Retinal pigment epithelial cell (primary cell): ENCODE measurements at places on chromosomes 1 and 21.

- DNase-seq: no peak
Measured at GRCh38 chr1:15113146-15113545, 40.4 kb upstream of the TMEM51 start.

GRCh38 chr1:27634177-27634984, 604 bp downstream of the FGR start:
- no peak for DNase-seq

- DNase-seq: no peak
Measured at GRCh38 chr1:151243683-151244216, 10.8 kb upstream of the PSMD4 start.

- no peak for DNase-seq
Measured at GRCh38 chr1:39623053-39623452, 16.4 kb downstream of the HEYL start.

DNA sequence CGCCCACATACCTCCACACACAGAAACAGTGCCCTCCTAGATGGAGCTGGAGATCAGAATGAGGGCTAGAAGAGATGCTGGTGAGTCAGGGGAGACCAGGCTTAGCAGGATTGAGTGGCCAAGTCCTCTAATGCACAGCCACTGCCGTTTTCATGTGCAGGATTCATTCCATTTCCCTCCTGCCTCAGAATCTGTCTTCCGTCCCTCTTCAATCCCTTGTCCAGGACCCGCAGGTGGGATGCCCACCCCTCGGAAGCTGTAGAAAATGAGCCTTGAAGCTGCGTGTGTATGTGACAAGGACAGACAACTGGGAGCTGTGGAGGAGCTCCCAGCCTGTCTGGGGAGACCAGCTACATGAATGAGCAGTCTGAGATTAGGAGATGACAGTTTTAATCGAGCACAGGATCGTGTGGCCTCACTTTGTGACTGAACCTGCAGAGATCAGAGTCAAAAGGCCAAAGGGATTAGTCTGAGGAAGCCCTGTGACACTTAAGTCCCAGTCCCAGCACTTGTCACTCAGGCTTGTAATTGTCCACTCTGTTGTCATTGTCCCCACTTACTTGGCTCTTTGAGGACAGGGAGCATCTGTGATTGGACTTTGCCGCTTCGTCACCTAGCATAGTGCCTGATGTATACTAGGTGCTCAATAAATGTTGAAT, 22.0 kb downstream of the LGR6 start:
- DNase-seq: no peak

DNA sequence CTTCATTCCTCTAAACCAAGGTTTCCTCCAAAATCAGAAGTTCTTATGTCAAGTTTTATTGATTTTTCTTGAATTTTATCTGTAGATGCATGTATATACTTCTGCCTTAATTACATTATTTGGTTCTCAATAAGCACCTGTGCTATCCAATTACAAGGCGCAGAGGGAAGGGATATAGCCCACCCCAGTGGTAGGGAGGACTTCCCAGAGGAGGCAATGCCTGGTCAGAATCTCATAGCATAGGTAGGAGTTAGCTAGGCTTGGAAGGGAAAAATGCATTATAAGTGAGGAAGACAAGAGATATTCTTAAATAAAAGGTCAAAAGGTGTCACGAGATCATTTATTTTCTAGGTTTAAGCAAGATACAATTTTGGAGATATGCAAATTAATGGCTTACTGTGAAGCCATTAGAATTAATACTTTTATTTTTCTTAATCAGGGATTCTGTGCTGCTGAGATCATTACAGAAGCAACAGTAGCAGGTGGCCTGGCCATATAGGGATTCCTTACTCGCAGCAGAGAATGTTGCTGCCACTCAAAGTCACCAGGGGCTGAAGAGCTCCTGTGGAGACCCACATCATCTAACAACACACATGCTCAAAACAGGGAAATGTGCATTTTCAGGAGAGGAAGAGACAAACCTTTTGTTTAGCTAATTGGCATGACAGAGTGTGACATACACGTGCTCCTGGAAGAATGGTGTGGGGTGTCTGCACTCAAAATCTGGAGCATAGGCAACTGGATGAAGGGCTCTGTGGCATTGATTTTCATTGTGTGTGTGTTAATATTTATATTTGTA, 178.3 kb downstream of the ATG4C start:
- no peak for DNase-seq

GRCh38 chr1:22143065-22144033, at the start of gene WNT4:
WNT4 (minus strand) TSS chr1:22143097; CDS start chr1:22142922, 175 bp downstream.
- no peak for DNase-seq

DNA sequence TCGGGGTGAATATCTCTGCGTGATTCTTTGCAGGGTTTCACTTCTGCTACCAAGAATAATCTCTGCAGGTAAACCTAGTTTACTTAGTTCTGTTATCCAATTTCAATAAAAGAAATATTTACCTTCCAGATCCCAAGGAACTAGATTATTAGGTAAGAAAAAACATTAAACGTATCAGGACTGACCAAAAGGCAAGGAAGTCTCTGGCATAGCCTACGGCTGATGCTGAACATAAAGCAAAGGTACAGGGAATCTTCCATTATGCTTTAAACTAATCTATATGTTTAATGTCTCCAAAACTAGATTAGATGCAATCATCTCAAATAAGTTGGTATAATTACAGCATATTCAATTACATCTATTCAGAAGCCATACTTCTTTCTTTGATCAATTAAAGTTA, 168.9 kb downstream of the KCNK2 start:
- no peak for DNase-seq

- DNase-seq: no peak
Measured at GRCh38 chr1:214135886-214136285, 145.1 kb upstream of the SMYD2 start.

- DNase-seq: no peak
Measured at GRCh38 chr1:185207980-185208602, 51.1 kb downstream of the SWT1 start.

GRCh38 chr1:154533952-154534844, 24.3 kb downstream of the UBE2Q1 start:
- DNase-seq: no peak

DNA sequence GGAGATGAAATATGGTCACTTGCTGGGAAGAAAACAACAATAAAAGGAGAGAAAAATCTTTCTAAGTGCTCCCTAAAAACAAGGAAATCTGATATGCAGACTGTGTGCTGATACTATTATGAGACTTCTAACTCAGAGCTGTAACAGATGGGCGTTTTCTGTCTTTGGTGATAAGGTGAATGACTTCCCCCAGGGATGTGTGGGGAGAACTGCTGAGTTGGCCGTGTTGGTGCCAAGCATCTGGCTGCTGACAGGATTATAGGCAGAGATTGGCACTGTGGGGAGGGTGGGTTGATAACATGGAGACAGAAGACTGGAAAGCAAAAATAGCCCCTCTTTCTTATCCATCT, 438.5 kb upstream of the PLXNA2 start:
- DNase-seq: no peak

DNA sequence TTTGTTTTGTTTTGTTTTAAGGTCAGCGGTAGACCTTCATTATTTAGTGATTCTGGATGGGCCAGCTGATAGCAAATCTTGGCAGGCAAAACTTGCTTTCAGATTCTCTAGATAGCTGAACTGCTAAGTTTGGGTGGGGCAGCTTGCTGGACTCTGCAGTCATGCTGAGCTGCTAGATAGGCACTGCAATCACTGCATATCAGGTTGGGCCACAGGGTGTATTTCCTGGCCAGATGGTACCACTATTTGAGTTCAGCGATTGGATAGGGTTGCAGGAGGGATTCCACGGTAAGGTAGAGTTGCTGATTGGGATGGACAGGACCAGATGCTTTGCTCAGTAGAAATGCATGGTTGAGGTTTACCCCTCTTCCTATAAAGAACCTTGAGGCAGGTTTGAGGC, 579.3 kb upstream of the ADGRL4 start:
- DNase-seq: no peak

DNA sequence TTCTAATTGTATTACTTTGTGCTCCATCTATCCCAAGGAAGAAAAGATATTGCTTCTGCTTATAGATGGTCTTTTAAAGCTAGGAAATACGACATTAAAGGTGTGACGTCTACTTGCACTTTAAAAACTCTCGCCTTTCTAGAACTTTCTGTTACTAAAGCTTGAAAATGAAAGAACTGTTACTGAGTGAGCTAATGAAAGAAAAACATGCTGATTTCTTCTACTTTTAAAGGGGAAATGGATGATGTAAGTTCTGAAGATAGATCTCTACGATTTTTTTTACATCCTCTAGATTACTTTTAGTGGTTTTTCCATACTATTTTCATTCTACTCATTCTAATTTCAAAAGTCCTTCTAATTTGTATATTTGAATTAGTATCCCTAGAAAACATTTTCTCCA, 387.5 kb downstream of the USP25 start:
- no peak for DNase-seq

GRCh38 chr1:100627936-100628335, 90.0 kb downstream of the GPR88 start:
- no peak for DNase-seq

DNA sequence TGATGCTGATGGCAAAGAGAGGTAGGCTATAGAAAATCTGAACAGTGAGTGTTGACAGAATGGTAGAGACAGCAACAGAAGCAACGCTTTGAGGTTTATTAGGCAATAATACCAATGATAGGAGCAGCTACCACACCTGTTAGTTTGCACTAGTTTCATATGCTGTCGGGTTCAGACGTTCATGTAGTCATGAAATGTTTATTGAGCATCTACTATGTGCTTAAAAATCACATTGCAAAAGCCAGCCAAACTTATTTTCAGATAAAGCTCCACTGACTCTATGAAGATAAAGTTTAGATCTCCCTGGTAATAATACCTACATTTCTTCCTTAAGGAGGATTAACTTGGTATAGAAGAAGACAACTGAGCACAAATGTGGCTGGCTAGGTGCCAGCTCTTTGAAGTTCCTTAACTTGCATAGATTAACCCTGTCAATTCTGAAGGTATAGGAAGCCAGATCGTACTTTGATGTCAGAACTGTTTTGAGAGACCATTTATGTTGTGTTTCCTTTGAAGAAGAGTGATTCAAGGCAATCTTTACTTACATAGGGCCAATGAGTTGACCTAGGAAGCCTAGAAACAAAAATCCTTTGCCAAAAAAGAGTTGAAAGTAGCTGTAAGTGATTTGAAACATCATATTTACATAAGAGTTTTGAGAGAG, 71.5 kb downstream of the DISP1 start:
- DNase-seq: no peak

DNA sequence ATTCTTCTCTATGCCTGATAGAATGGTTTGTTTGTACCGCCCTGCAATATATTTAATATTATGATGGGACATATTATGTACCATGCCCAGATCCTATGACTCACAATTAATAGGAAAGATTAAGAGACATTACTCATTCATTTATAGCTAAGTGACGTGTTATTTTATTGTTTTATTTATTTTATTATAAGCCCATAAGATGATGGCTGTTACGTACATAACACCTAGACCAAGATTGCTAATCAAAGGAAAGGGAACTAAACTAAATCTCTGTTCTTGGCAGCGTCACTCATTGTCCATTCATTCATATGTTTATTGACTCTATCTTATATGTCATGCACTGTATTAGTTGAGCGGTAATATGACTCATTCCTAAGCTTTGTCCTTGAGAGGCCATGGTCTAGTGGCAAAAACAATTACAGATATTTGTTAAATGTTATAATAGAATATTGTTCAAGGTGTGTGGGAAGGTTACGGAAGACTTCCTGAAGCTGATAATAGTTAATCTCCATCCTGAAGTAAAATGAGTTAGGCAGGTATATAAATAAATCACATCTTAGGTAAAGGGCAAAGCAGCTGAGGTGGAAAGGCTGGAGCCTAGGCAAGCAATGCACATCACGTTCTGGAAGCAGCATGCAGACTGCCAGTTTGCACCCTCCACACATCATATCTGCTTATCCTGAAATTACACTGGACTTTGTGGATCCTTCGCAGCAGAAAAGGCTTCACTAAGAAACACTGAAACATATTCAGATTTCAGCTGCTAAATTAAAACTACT, 16.6 kb upstream of the CD55 start:
- peak; percentile 89 for DNase-seq

DNA sequence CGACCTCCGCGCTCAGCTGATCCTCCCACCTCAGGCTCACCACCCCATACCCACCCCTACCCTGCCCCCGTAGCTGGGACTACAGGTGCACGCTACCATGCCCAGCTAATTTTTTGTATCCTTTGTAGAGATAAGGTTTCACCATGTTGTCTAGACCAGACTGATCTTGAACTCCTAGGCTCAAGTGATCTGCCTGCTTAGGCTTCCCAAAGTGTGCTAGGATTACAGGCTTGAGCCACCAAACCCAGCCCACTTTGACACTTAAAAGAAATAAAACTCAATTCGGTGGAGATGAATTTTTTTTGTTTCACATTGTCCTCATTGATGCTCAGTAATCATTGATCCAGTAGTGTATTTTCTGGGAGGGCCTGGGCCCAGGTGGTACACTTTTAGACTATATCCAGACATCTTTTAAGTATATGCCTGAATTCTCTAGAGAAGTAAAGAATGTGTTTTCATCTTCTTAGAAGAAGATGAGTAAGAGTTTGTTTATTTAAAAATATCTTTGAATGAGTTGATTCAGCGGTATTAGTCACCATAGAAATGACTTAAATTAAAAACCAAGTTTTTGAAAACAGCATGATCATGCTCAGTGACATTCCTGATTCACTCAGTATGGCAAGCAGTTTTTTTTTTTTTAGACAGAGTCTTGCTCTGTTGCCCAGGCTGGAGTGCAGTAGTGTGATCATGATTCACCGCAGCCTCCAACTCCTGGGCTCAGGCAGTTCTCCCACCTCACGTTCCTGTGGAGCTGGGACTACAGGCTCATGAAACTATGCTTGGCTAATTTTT, 57.8 kb downstream of the EPB41 start:
- DNase-seq: peak; percentile 38

GRCh38 chr1:155125946-155126555, 1.6 kb upstream of the EFNA1 start:
- no peak for DNase-seq
